ENCODE measurements at places on chromosomes 12 and 14.

DNA sequence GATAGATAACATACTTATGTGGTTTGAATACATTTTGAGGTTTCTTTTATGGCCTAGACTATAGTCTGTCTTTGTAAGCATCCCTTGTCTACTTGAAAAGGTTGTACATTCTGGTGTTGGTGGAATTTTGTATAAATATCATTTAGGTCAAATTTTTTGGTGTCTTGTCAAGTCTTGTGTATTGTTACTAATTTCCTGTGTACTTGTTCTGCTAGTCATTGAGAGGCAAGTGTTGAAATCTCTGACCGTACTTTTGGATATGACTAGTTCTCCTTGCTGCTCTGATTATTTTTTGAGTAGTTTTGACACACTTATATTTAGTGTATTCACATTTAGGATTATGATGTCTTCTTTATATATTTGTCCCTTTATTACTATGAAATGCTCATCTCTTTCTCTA lies 219.6 kb downstream of the CCDC91 start:
- DNase-seq: no peak

- no peak for DNase-seq
These were observed 28.8 kb upstream of the BHLHE41 start for GRCh38 chr12:26153421-26154154.

GRCh38 chr12:12723681-12724420 lies 6.7 kb downstream of the CDKN1B start:
- DNase-seq: no peak

DNA sequence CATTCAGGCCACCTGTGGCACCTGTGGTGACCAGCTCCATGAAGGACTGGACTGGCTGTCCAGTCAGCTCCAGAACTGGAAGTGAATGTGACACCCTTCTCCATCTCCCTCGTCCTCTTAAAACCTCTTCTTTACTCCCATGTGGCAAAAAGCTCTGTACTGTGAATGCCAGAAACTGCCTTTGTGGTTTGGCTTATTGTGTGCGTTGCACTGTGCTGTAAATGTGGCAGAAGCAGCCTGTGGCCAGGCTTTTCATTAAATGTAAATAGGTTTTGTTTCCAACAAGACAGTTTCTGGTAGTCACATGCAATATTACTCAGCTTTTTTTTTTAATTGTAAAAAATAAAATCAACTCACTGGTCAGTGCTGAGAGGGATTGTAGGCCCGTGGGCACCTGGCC lies 453.7 kb downstream of the ATP23 start:
- DNase-seq: no peak

Measured in CD14-positive monocyte (primary cell).